ENCODE measurements at places on chromosomes 13 and 19. TPM values are rescaled to one million over a fixed set of nuclear protein-coding genes. Genes with fewer than 3 reads are reported as not detected.

The KLK14 gene
- total RNA-seq = 0.76 TPM

The B3GNT8 gene
- total RNA-seq = not detected

The GRAMD1A gene
- 75.4 TPM for total RNA-seq

The PRRG2 gene
- 6.2 TPM for total RNA-seq

The CEACAM8 gene
- total RNA-seq = not detected

The ZNF524 gene
- total RNA-seq = 17.2 TPM

The MYBPC2 gene
- not detected for total RNA-seq

The S1PR5 gene
- 4.4 TPM for total RNA-seq

The MAMSTR gene
- 1.3 TPM for total RNA-seq

The OR7C1 gene
- not detected for total RNA-seq

The SHISA2 gene
- not detected for total RNA-seq

The CYP4F12 gene
- 4.4 TPM for total RNA-seq

The C19orf38 gene
- 0.74 TPM for total RNA-seq

The NLRP11 gene
- total RNA-seq = 0.86 TPM

The LHFPL6 gene
- 0.22 TPM for total RNA-seq

The ATP4A gene
- total RNA-seq = 0.27 TPM

The ZNF414 gene
- total RNA-seq = 31.9 TPM

The NLRP5 gene
- 0.30 TPM for total RNA-seq
